ENCODE measurements at places on chromosomes 6 and 20. TPM values are rescaled to one million over a fixed set of nuclear protein-coding genes. Genes with fewer than 3 reads are reported as not detected.

DNA sequence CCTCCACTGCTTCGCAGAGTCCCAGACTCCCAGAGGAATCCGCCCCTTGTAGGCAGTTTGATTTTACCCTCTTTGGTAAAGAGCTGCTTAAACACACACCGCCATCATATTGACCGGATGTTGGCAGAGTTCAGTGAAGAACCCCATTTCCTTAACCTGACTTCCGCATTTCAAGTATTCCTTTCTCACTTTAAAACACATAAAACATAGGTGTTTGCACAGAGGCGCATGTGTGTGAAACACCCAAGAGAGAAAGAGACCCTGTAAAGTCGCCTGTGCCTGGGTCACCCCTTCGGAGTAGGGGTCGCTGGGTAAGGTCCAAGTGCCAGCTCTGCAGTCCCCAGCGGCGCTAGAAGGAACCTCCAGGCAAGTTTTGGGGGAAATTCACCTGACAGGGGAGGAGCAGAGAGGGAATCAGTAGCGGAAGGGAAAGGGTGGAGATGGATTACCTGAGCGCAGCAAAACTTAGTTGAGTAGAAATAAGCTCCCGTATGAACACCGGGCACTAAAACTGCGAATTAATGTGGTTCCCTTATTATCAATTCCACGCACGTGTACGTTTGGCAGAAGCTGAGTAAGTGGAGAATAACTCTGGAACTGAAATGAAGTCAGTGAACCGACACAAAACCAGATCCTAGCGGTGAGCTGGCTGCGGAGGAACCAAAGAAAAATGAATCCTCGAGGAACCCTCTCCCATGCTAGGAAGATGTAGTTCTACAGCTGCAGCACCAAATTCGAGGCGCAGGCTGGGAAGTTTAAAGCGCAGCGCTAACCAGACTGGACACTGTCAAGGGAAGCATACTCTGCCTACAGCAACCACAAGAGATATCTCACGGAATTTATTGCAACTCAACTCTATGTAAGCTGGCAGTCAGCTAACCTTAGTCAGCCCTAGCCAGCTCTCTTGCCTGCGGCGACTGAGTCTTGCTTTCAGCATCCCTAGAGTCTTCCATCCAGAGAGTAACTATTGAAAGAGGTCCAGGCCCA lies 3.5 kb upstream of the HTR1B start:
- no peak for DNase-seq

- DNase-seq = no peak
Measured at GRCh38 chr6:69771158-69771906, 25.5 kb downstream of the LMBRD1 start.

DNA sequence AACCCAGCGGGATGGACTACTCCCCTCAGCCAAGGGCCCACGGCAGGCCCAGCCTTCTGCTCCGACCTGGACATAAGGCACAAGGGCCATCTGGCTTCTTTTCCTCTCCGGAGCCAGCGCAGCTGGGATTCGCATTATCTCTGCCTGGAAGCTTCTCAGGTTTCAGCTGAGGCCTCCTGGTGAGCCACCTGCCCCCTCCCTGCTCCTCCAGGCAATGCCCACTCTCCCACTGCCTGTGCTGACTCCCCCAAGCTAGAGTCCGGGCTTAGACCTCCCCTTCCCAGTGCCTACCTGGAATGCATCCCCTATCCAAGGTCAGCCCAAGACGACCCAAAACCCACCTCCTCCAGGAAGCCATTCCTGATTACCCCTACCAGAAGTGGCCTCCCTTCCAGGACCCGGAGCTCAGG lies 60.7 kb downstream of the EZR start:
- DNase-seq = no peak

The SLC35D3 gene
- not detected for polyA plus RNA-seq

DNA sequence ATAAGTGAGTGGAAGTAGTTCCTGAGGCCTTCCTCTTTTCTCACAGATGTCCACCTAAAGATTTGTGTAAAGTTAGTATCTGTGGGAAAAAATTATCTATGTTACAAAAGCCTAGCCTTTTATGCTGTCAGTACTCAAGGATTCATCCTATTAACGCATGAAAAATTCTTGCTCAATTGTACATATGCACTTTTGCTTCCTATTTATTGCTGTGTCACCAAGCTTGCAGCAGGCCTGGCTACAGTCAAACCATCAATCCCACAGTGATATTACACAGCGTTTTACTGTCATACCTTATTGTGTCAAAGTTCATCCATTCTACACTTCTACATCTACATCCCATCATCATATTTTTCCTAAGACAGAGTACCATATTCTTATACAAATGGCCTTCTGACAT lies 151.1 kb upstream of the PLN start:
- no peak for DNase-seq

GRCh38 chr6:133309579-133309978 lies 68.4 kb downstream of the EYA4 start:
- DNase-seq = no peak

DNA sequence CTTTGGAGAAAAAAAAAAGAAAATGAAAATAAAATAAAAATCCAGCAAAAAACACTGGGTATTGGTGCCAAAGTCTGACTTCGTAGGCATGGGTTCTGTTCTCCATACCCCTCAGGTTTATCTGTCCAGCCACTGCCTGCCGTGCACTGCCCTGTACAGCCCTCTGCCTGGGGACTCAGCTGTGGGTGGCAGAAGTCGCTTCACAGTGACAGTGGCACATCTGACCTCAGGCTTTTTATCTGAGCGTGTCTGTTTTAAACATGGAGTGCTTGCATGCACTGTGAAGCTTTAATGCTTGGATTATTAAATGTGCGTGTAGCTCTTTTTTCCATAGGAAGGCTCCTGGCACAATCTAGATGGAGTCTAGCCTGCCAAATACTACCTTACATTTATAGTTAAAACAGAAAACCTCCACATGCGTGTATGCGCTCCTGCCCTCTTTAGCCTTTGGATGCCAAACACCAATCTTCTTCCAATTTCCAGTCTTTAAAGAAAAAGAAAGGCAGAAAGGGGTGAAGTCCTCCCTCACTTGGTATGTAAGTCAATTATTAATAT lies 375.5 kb downstream of the UTRN start:
- DNase-seq = no peak

GRCh38 chr6:108638993-108639392 lies 78.3 kb downstream of the FOXO3 start:
- DNase-seq = no peak

The FKBP1C gene
- polyA plus RNA-seq = 1.7 TPM

GRCh38 chr6:129681913-129682205 lies 28.1 kb downstream of the ARHGAP18 start:
- no peak for DNase-seq

The ARMH2 gene
- not detected for polyA plus RNA-seq

GRCh38 chr20:50056951-50057713 lies 55.8 kb downstream of the UBE2V1 start:
- DNase-seq = no peak

The MYO6 gene
- polyA plus RNA-seq = 12.5 TPM

- no peak for DNase-seq
Measured at GRCh38 chr6:158344534-158344933, 32.3 kb downstream of the TULP4 start.

The TJAP1 gene
- 29.9 TPM for polyA plus RNA-seq

DNA sequence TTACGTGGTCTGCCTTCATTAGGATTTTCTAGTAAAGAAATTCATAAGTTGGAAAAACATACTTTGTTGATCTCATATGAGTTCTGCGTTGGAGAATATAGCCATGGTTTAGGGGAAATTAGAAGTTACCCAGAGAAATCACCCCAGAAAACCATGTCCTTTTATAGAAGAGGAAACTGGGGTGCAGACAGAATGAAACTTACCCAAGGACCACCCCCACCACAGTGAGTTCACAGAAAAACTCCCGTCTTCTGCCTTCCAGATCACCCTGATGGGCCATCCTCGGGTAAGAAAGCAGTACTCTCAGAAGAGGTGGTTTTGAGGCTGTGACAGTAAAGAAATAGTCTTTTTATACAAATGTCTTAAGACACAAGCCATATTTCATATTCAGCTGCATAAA lies 25.1 kb upstream of the MAFB start:
- no peak for DNase-seq

The SLC44A4 gene
- 1.1 TPM for polyA plus RNA-seq

- DNase-seq = no peak
Measured at GRCh38 chr6:19668710-19669109, 168.5 kb upstream of the ID4 start.

DNA sequence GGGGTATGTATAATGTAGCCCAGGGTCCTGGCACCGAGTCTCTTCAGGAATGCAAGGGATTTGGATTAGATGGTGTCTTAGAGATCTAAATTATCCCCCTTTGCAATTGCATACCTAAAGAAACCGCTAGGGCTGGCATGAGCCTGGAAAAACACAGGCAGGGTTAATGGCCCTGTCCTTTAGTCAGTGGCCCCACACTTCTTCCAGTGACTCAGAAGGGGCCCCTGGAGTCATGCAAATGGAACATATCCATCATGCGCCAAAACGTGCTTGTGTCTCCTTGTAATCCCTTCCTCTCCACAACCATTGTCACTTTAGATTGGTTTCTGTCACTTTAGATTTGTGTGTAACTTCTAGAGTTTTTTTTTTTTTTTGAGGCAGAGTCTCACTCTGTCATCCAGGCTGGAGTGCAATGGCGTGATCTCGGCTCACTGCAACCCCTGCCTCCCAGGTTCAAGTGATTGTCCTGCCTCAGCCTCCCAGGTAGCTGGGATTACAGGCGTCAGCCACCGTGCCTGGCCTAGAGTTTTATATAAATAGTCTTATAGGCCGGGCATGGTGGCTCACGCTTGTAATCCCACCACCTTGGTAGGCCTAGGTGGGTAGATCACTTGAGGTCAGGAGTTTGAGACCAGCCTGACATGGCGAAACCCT lies 8.7 kb upstream of the MYBL2 start:
- DNase-seq = no peak

The CST2 gene
- not detected for polyA plus RNA-seq

The COL19A1 gene
- polyA plus RNA-seq = not detected

The SNRNP48 gene
- polyA plus RNA-seq = 4.2 TPM

DNA sequence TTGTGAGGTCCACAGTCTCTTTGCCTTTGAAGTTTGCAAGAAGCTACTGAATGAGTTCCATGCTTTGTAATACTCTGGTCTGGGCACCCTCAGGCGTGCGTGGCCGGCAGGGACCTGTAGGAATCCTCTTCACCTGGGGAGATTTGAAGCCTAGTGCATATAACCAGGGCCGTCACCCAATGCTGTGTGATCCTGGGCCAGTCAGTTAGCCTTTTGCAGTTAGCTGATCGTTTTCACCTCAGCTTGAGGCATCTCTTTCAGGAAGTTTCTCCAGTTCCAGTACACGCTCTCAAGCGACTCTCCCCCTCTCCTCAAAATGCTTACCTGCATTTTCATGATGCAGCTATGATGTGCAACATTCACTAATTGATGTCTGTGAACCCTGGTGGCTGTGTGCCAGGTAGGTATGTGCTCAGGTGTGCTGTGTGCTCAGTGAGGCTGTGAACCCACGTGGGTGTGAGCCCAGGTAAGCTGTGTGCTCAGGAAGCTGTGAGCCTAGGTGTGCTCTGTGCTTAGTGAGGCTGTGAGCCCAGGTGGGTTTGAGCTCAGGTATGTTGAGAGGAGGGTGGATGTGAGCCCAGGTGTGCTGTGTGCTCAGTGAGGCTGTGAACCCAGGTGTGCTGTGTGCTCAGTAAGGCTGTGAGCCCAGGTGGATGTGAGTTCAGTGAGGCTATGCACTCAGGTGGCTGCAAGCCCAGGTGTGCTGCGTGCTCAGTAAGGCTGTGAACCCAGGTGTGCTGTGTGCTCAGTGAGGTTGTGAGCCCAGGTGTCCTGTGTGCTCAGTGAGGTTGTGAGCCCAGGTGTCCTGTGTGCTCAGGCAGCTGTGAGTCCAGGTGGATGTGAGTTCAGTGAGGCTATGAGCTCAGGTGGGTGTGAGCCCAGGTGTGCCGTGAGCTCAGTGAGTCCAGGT lies 120.4 kb downstream of the PHACTR3 start:
- no peak for DNase-seq

The DEFB124 gene
- polyA plus RNA-seq = not detected

DNA sequence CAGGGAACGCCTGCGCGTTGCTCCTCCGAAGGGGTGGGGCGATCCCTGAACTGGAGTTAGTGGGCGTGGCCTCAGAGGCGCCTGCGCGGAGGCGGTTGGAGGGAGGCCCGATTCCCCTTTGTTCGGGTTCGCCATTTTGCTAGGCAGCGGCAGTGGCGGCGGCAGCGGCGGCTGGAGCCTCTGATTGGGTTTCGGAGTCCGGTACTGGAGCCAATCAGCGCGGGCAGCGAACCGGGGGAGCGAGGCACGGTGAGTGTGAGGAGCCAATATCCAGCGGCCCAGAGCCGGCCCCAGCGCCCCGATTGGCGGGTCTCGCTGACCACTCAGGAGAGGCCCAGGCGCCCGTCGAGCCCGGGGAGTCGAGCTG lies at the start of gene NFYA:
Gene NFYA, plus strand, starts transcription at position 139 of the 367 bp plus-strand sequence. CDS start 6,116 bp downstream, outside the sequence.
- DNase-seq = peak; percentile 100

DNA sequence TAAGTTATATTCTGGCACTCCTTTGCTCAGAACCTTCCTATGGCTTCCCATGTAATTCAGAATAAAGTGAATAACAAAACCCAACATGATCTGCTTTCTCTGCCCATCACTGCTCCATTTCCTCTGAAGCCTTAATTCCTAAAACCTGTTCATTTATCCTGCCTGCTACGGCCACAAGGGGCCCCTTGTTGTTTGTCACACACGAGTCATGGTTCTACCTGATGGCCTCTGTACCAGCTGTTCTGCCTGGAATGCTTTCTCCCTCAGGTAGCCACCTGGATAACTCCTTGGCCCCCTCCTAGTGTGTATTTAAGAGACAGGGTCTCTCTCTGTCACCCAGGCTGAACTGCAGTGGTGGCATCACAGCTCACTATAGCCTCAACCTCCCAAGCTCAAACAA lies 26.8 kb downstream of the ERGIC3 start:
- DNase-seq = no peak

The RNF182 gene
- 0.43 TPM for polyA plus RNA-seq

- DNase-seq = no peak
Measured at GRCh38 chr6:145189836-145190235, 545.5 kb downstream of the EPM2A start.

DNA sequence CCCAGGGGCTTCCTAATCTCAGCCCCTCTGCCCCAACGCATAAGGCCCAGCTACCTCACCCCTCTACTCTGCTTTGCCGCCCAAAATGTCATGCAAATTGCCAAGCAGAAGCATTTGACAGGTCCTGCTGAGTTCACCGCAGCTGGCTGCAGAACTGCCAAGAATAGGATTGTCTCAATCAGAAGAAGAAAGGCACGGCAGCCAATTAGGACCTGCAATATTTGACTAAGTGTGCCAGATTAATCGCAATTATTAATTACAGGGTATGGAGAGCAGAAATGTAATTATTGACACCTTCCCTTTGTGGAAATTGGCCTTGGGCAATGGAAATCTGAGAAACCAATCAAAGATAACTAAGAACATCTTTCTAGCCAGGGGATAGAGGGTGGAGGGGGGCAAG lies 318.6 kb downstream of the LRFN2 start:
- DNase-seq = no peak

All from endothelial cell of umbilical vein (primary cell).